ENCODE measurements at places on chromosomes 3 and 15.

- no peak for DNase-seq
Measured at GRCh38 chr15:74869726-74870407, 3.3 kb downstream of the SCAMP2 start.

GRCh38 chr3:59605318-59605717 lies 555.5 kb upstream of the CFAP20DC start:
- no peak for DNase-seq

DNA sequence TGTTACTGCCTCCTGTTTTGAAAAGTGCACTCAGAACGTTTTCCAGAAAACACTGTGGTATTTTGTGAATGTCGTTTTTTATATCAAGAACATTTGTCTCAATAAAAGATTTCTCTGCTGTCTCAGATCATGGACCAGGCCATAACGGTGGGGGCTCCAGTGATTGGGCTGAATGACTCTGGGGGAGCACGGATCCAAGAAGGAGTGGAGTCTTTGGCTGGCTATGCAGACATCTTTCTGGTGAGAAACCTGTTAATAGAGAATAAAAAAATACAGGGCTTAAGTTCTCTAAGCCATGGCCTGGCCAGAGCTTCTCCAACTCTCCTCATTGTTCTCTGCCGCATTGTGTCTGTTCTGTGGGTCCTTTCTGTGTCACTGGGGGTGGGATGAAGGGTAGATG lies 11.7 kb downstream of the PCCB start:
- no peak for DNase-seq

- DNase-seq = no peak
Measured at GRCh38 chr3:177760803-177761202, 563.5 kb upstream of the TBL1XR1 start.

Data from naive thymus-derived CD8-positive, alpha-beta T cell (primary cell).